Liver (tissue), 10 donors: ENCODE measurements at places on chromosomes 3 and 15. TPM values are rescaled to one million over a fixed set of nuclear protein-coding genes. Genes with fewer than 3 reads are reported as not detected.
A peak's percentile ranks its signal among the peaks of the same experiment; 100 is the strongest.

The MESP1 gene
- 0.50 TPM for total RNA-seq

The ACTC1 gene
- total RNA-seq: not detected

The HSPBAP1 gene
- 5.3 TPM for total RNA-seq

The TBC1D21 gene
- not detected for total RNA-seq

The MAGEL2 gene
- under 0.01 TPM for total RNA-seq

DNA sequence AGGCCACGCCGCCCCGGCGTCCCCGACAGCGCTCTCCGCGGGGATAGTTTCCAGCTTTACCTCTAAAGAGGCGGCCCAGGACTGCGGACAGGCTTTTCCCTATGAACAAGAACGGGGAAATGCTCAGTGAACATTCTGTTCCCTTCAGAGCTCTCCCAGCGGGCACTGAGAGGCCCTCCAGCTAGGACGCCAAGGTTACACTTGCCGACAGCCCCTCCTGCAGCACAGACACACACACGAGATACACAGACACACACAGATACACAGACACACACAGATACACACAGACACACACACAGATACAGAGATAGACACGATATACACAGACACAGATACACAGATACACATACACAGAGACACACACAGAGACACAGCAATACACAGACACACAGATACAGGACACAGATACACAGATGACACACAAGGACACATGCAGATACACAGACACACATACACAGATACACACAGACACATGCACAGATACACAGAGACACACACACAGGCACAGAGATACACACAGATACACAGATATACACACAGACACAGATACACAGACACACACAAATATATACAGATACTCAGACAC lies 533 bp upstream of the OCA2 start:
- DNase-seq: no peak

- no peak for DNase-seq
Observed at GRCh38 chr3:38544926-38545325, 48.8 kb downstream of the EXOG start.

GRCh38 chr3:190382082-190382481 lies 5.9 kb upstream of the CLDN16 start:
- DNase-seq: no peak

GRCh38 chr15:89383365-89384175 lies 48.9 kb upstream of the POLG start:
- DNase-seq: no peak

- no peak for DNase-seq
Observed at GRCh38 chr15:39448409-39448808, 132.5 kb upstream of the THBS1 start.

GRCh38 chr3:53577506-53577905 lies 83.1 kb downstream of the CACNA1D start:
- DNase-seq: no peak

GRCh38 chr3:17752876-17753631 lies 10.6 kb upstream of the TBC1D5 start:
- no peak for DNase-seq

- DNase-seq: peak; percentile 52
Observed at GRCh38 chr15:68818769-68819494, 1.8 kb downstream of the ANP32A start.

GRCh38 chr15:91357011-91357410 lies 257.0 kb downstream of the SV2B start:
- DNase-seq: no peak
